ENCODE measurements at places on chromosomes 12 and 14. TPM values are rescaled to one million over a fixed set of nuclear protein-coding genes. Genes with fewer than 3 reads are reported as not detected.

Gene SLCO1B1
- total RNA-seq: not detected

Gene IL26
- not detected for total RNA-seq

Gene TMEM132D
- total RNA-seq: not detected

Gene SERPINA9
- total RNA-seq: not detected

Gene GUCY2C
- 0.31 TPM for total RNA-seq

Gene BEGAIN
- 0.06 TPM for total RNA-seq
